Suppressor macrophage (primary cell): ENCODE measurements at places on chromosomes 6 and 20.

- DNase-seq = no peak
These were observed 701 bp downstream of the RFX6 start for GRCh38 chr6:116877743-116878142.

GRCh38 chr6:34656378-34657036, 40.1 kb downstream of the ILRUN start:
- peak; percentile 83 for DNase-seq

GRCh38 chr6:57085471-57085870, 4.5 kb upstream of the ZNF451 start:
- peak; percentile 66 for DNase-seq

DNA sequence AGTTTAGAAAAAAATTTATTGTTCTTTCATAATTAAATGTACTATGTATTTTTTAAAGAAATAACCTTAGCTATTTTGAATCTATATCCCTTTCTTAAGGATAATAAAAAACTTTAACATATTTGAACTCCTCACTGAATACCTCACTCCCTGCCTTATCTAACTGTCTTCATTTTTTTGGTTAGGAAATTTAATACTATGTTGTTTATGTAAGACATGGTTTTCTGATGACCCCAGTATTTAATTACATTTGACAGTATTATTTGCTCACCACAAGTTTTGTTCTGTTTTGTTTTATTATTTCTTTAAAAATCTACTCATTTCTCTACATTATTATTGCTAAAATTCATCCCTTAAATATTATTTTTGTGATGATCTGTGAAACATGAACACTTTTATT, 394.4 kb upstream of the ADGRB3 start:
- no peak for DNase-seq

GRCh38 chr6:71383901-71384489, 95.4 kb downstream of the OGFRL1 start:
- DNase-seq = peak; percentile 71

DNA sequence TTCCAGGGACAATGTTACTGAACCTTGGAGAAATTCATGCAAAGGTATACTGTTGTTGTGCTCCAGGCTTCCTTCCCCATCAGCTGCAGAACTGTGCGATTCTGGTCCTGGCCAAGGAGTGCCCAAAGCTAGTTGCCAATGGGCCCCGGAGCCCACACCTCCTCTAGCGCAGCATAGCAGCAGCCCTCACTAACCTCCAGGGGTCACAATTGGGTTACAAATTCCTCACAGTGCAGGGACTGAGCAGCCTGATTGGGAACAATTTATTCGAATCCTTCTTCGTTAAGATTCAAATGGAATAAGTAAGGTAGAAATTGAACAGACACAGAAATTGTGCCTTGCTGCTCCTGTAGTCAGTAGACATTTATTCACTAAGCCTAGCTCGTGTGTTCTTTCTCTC, 284.9 kb downstream of the PRKN start:
- peak; percentile 0 for DNase-seq

DNA sequence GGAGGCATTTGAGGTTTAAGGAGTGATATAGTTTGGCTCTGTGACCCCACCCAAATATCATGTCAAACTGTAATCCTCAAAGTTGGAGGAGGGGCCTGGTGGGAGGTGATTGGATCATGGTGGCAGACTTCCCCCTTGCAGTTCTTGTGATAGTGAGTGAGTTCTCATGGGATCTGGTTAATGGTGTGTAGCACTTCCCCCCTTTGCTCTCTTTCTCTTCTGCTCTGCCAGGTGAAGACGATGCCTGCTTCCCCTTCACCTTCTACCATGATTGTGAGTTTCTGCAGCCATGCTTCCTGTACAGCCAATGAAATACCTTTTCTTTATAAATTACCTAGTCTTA, 1.7 kb upstream of the HDDC2 start:
- DNase-seq = no peak

- DNase-seq = no peak
These were observed 146.2 kb downstream of the TBX18 start for GRCh38 chr6:84618046-84618752.

- peak; percentile 60 for DNase-seq
These were observed 2.3 kb upstream of the MARCKS start for GRCh38 chr6:113854531-113855499.

DNA sequence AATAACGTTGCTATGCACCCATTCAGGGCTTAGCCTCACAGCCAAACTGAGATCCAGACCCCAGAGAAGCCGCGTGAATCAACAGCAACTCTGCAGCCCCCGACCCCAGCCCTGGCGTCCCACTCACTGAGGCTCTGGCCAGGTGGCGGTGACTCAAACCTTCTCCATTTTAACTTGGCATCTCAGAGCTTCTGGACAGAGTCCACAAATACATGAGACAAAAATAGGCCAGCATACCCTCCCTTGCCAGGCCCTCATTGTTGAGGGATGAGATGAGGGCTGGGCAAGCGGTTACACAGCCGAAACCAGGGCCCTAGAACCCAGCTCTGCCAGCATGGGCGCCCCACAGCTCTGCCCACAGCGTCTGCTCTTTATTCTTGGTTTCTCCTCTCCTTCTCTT, 118.4 kb downstream of the MYLK4 start:
- DNase-seq = no peak

DNA sequence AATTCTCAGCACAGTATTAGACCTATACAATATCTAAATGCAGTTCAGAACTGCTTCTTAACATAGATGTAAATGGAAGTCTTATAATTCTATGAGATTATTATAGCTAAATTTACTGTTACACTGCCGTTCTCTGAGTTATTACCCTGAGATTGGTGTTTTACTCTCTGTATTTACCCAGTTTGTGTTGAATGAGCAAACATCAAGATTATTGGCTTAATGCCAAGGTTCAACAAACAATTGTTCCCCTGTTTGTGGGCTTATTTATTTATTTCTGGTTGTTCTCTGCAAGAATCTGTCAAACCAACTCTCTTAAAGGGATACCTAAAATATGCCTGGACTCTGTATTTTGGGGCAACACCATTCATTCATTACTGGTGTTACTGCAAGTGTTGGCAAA, 5.2 kb upstream of the STMND1 start:
- no peak for DNase-seq

GRCh38 chr6:39859025-39859424, 66.8 kb downstream of the DAAM2 start:
- DNase-seq = no peak
